ENCODE measurements at places on chromosomes 6 and 20. TPM values are rescaled to one million over a fixed set of nuclear protein-coding genes. Genes with fewer than 3 reads are reported as not detected.
A peak's percentile ranks its signal among the peaks of the same experiment; 100 is the strongest.

Gene ZNF334
- 1.9 TPM for total RNA-seq

Gene HAO1
- total RNA-seq, result not detected

Gene TSHZ2
- 11.9 TPM for total RNA-seq

Gene PTCRA
- not detected for total RNA-seq

Gene EDEM2
- total RNA-seq, result 80.3 TPM

Gene KHDC1L
- not detected for total RNA-seq

DNA sequence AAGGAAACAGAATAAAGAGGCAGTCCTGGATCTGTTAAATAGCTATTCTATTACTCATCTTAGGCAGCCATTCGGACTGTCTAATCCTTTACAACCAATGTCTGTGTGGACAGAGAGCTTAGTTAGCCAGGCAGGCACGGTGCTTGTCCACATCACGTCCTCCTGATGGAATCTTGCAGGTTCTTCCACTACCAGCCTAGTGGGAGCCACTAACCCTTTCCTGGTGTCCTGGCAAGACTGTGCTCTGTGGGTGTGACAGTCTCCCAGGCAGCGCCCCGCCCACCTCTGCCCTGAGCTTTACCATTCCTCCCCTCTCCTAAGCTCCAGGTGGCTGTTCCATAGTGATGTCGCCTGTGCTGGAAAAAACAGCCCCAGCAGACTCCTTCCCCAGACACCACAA is 78.3 kb upstream of the CLDN20 start:
- DNase-seq, result peak; percentile 92

- no peak for DNase-seq
Measured at GRCh38 chr6:88144637-88145297, 21.4 kb downstream of the CNR1 start.

DNA sequence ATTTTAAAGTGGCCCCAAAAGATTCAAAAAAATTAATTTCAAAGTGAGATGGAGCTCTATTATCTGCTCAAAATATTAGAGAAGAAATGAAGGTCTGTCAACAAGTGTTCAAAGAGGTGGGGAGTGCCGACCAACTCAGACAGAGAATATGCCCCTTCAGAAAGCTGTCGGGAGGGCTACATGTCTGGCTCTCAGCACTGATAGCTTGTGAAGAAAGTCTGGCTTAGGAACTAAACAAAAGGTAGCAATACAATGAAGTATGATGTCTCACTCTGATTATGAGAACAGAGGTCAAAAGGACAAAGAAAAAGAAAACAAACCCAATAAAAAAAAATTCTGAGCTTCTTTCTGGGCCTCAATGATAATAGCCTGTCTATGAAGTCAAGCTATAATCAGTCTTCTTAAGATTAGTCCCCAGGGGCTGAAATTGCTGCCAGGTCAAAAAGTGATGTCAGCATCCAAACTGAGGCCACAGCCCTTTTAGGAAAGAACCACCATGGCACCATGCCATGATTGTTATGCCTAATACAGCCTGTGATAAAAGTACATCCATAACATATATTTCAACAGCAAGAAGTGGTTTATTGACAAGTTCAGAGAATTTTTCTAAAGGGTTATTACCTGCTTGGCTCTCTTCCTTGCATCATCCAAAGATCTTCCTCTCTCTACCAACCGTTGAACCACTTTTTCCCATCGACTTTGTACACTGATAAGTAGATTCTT is 150.9 kb downstream of the DST start:
- DNase-seq, result peak; percentile 81

DNA sequence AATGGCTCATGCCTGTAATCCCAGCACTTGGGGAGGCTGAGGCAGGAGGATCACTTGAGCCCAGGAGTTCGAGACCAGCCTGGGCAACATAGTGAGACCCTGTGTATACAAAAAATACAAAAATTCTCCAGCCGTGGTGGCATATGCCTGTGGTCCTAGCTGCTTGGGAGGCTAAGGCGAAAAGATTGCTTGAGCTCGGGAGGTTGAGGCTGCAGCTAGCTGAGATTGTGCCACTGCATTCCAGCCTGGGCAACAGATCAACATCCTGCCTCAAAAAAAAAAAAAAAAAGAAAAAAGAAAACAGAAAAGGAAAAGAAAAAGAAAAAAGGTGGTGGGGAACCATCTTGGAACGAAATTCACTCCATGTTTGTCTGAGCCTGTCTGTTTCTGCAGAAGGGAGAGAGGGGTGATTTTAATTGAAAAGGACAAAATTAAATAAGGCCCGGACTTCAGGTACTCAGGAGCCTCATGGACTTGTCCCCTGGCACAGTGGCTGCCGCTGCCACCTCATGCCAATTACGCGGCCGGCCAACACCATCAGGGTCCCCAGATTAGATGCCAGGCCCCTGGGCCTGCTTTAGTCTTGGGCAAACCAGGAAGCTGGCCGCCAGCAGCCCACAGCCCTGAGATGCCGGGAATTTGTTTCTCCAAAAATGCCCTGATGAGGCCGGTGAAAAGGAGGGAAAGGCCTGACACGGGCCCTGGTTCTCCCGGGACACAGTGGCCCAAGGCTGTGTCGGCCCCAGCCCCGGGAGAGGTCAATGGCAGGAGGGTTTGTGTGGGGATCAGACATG is 37.8 kb upstream of the STX16 start:
- DNase-seq, result no peak

- peak; percentile 43 for DNase-seq
Measured at GRCh38 chr6:136035378-136036070, 184.0 kb downstream of the PDE7B start.

GRCh38 chr6:159682295-159682694 is 10.7 kb downstream of the SOD2 start:
- no peak for DNase-seq

- DNase-seq, result no peak
Measured at GRCh38 chr20:62030834-62031434, 34.7 kb downstream of the TAF4 start.

DNA sequence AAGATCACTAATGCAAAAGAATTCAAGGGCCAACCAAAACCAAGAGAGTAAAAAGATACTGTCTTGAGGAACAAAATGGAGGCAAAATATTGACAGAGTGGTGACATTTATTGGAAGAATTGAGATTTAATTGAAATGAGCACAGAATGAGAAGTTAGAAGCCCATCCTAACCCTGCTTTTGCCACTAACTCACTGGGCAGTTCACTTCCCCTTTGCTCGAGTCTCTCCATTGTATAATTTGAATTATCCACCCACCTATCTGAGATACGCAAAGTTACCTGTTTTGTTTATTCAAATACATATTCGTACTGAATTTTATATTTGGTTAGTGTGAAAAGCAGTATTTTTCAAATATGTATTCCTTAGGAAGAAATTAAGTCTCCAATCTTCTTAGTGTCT is 204.5 kb upstream of the PRDM1 start:
- no peak for DNase-seq

DNA sequence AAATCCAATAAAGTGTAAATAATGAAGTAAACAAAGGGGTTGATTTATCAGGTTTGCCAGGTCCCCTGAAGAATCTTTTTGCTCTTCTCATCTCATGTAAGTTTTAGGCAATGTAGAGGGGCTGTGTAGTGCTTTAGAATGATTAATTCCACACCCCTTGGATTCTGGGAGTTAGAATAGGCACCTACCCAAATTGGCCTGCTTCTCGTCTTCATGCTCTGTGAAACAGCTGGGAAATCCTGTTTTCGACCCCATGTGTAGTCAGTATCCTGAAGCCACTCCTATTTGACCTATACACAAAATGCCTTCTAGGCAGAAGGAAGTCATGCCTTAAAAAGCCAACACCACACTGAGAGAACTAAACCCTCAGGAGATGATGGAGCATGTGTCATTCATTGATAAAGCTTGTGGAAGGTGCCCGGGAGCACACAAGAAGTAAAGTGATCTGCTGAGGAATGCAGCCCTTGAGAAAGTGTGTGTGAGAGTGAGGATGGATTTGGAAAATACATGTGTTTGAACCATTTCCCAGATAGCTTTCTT is 170.9 kb downstream of the KLHL32 start:
- DNase-seq, result peak; percentile 1

GRCh38 chr6:166262743-166263515 is 45.3 kb downstream of the PRR18 start:
- no peak for DNase-seq

GRCh38 chr6:34638834-34639736 is 57.5 kb downstream of the ILRUN start:
- DNase-seq, result no peak

GRCh38 chr6:40671001-40671693 is 84.0 kb upstream of the LRFN2 start:
- DNase-seq, result no peak

DNA sequence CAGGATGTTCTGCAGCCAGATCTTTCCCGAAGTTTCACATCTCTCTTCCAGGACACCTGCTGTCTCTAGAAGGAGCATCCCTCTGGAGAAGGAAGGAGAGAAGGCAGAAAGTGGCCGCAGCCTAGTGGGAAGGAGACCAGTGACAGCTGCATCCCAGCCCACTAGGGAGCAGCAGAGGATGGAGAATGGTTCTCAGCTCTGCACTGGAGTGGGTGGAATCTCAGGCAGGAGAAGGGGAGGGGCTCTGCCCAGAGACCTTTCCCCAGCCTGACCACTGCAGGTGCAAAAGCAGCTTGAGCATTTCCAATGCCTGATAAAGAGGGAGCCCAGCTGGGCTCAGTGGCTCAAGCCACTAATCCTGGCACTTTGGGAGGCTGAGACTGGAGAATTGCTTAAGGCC is 32.3 kb downstream of the NCR2 start:
- DNase-seq, result peak; percentile 60

DNA sequence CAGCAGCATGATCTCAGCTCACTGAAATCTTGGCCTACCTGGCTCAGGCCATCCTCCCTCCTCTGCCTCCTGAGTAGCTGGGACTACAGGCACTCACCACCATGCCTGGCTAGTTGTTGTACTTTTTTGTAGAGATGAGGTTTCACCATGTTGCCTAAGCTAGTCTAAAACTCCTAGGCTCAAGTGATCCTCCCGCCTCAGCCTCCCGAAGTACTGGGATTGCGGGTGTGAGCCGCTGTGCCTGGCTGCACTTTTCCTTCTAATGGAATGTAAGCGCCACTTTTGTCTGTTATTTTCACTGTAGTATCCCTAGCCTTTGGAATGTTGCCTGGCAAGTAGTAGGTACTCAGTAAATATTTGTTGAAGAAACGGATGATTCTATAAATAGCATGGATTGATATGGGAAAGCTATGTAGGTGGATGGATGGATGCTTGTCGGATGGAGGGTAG is 10.4 kb upstream of the TRIB3 start:
- DNase-seq, result peak; percentile 59

DNA sequence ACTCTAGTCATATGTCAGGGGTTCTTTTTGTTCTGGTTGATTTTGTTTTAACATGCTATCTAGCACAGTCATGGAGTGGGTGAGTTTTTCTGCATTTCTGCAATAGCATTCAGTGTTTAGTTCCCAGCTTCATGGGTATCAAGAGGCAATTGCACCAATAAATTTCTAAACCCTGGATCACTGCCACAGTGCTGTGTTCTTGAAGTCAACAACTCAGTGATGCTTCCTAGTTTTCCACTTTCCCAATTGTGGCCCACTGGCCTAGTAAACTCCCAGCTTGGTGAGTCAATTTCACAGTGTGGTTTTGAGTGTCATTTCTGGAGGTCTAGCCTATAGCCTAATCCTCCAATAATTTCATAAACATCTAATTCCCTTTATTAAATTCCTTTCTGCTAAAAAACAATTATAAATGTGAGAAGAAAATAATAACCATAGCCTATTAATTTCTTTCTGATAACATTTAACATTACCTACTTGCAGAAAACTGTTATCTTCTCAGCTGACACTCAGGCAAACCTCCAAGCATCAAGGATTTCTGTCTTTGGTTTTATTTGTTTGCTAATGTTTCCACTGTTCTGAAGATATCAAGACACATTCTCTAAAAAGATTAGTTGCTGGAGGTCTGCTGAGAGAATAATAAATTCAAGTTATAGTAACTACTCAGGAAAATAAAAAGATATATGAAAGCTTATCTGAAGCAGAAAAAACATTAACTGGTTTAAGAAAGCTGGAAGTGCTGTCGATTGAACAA is 89.9 kb downstream of the PDE7B start:
- peak; percentile 28 for DNase-seq

Data from M059J (cell line).